Activated naive CD4-positive, alpha-beta T cell treated with anti-CD3 and anti-CD28 coated beads, Interleukin-2, amount 10 ng/mL, durations not matched to agents 7 days and 5 days (primary cell): ENCODE measurements at places on chromosomes 1 and 21.

- peak; percentile 92 for DNase-seq
Measured at GRCh38 chr1:203320591-203321272, 15.4 kb downstream of the BTG2 start.

GRCh38 chr21:39645331-39645730 is 32.6 kb downstream of the B3GALT5 start:
- no peak for DNase-seq

DNA sequence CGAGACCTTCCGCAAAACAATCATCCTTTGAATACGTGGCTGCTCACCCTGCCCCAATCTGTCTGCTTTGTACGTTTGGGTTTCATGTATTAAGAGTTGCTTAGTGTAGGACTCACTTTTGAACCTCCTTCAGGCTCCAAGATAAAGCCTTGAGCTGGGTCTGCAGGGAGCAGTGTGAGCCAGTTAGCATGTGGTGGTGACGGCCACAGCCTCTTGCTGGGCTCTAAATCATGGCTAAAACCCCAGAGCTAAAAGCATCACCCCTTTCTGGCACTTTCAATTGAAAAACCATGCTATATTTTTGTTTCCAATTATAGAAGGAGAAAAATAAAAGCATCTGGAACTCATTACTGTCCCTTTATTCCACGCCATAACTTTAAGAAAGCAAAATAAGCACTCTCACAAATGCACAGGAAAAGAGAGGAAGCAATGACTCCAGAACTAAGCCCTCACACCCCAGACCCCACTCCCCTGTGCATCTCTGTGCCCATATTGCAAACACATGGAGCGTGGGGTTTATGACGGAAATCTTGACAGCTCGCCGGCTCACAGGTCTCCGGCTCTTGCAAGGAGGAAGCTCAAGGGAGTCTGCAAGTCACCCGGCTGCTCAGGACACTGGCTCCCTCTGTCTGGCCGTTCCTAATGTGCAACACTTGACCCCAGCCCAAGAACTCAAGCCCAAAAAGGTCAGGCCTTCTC is 135.5 kb downstream of the MIS18A start:
- DNase-seq = no peak

DNA sequence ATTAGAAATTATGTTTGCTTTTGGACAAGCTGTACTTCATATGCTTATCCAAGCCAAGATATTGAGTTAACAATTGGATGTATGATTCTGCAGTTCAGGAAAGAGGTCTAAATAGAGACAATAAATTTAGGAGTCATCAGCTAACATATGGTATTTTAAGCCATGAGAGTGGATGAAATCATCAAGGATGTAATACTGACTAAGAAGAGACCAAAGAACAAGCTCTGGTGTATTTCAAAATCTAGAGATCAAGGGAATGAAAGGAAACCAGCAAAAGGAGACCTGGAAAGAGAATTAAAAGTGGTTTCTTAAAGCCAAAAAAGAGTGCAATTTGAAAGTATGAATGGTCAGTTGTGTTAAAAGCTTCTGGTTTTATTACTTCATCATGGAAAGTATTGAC is 183.6 kb upstream of the BEND5 start:
- no peak for DNase-seq

DNA sequence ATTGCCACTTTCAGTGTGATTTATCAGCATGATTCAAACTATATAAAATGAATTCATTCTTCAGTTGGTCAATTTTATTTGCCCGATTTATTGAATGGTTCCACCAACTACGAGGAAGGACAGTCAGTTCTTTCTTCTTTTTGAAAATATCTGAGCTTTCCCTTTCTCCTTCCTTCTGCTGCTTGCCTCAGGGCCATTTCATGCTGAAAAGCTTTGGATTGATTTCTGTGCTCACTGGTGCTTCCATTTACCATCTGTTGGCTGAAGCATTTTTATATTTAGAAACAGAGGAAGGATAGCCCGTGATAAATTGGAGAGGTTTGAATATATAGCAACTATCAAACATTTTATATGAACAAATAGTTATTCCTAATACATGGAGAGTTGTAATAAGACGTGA is 68.9 kb upstream of the ADAMTS5 start:
- no peak for DNase-seq

GRCh38 chr1:59446257-59446901 is 149.5 kb downstream of the FGGY start:
- DNase-seq = no peak
